ENCODE measurements at places on chromosomes 5 and 9.

GRCh38 chr5:137146402-137146890 is 352.7 kb downstream of the SPOCK1 start:
- DNase-seq: no peak

DNA sequence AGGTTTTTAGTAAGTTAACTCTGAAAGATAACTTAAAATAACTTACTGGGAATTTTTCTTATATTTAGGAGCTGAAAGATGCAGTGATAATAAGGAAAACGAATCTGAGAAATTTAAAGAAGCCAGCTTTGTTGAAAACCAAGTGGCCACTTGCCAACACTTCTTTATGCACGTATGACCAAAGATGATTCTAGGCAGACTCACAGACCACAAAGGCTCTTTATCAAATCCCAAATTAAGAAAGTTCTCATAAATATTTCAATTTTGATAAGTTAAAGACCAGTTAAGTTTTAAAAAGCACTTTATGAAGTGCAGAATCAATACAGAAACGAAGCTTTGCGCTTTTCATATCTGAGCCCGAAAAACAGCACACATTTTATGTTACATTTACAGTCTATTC is 1.5 kb downstream of the AFF4 start:
- no peak for DNase-seq

GRCh38 chr9:129604056-129604765 is 16.7 kb downstream of the C9orf50 start:
- DNase-seq: no peak

DNA sequence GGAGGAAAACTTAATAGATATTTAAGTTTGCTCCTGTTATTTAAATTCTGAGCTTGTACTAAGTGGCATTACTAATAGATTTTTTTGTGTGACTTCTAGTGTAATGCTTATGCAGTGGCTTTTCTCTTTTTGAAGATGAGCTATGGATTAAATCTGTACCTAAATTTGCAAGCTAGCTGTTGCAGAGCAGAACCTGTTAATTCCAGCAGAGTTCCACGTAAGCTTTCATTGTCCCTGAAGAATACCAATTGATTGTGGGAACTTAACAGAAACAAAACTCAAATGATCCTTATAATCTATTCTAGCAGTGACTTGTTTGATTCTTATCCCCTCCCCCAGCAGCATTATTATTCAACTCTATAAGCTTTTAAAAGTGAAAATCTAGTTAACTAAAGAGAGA is 51.7 kb downstream of the MAN2A1 start:
- no peak for DNase-seq

DNA sequence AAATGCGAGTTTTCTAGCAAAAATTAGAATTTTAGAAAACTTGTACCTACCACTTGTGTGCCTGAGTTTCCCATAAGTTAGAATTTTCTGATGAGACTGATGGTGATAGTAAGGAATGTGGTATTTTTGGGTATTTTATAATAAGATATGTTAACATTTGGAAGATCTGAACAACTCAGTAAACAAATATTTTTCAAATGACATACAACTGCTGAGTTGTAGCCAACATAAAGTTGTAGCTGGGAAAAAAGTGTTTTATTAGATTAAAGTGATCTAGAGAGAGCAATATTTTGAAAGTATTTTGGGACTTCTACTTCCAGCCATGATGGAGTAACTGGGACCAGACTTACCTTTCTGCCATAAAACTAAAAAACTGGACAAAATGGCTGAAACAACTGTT is 37.9 kb downstream of the GEMIN5 start:
- DNase-seq: no peak

GRCh38 chr5:14767735-14768507 is 103.4 kb downstream of the OTULIN start:
- DNase-seq: no peak

GRCh38 chr5:131536850-131537448 is 98.1 kb downstream of the RAPGEF6 start:
- DNase-seq: no peak

- no peak for DNase-seq
Measured at GRCh38 chr5:65620021-65620420, 4.1 kb downstream of the TRIM23 start.

GRCh38 chr5:53262348-53262970 is 152.9 kb upstream of the MOCS2 start:
- no peak for DNase-seq

DNA sequence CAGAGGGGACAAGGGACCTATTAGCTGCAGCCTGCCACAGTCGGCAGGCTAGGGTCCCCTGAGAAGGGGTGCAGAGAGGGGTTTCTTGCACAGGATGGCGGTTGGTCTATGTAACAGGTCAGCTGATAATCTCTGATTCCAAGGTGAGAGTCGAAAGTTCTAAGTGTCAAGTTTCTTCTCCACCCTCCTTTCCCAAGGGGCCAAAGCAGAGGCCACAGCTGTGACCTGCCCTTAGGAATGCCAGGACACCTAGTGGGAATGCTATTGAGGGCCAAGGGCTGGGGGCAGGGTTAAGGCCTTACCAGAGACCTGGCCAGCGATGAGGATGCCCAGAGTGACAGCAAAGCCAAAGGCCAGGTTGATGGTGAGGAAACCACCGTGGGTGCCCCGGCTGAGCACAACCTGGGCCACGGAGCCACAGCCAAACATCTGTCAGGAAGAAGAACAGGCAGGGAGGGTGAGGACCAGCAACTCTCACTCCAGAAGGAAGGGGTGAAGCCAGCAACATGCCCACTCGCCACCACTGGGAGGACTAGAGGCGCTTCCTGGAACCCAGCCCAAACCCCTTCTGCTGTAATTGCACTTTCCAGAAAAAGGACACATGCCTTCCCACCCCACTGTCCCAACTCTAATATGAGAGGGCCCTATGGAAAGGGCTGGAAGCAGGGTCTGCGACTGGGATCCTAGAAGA is 3.8 kb downstream of the AQP3 start:
- DNase-seq: no peak

GRCh38 chr9:108634204-108634603 is 221.6 kb downstream of the ACTL7B start:
- no peak for DNase-seq

GRCh38 chr5:73031839-73032238 is 76.0 kb downstream of the FCHO2 start:
- DNase-seq: no peak

- no peak for DNase-seq
Measured at GRCh38 chr9:128341435-128341849, 1.1 kb downstream of the SLC27A4 start.

DNA sequence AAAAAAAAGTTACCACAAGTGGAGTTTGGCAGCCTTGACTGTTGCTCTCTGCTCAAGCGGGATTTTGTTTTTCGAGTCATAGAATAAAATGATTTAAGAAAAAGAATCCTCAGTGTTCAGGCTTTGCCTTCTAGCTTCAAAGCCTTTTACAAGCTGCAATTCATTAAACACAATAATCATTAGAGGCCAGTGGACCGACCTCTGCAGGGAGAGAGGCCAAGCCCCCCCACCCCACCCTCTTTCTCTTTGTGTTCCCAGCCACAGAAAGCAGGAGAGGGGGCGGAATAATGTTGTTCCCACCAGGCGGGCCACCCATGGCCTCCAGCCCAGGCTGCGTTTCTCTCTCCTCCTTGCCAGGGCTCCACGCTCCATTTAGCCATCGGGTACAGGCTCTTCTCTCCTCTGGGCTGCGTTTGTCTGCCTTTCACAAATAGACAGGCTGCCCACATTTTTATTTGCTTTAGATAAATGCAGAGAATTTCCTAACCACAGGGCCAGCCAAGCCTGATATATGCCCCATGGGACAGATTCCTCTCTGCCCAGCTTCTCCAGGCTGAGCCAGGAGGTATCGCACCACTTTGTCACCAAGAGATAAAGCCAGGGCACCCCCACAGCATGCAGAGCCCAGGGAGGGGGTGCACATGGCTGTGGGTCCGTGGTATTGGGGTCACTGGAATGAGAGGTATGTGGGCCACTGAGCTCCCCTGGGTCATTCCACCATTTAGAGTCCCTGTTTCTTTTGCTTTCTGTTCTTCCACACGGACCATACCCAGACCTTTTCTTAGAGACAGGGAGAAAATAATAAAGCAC is 318.8 kb downstream of the PIK3R1 start:
- DNase-seq: no peak

DNA sequence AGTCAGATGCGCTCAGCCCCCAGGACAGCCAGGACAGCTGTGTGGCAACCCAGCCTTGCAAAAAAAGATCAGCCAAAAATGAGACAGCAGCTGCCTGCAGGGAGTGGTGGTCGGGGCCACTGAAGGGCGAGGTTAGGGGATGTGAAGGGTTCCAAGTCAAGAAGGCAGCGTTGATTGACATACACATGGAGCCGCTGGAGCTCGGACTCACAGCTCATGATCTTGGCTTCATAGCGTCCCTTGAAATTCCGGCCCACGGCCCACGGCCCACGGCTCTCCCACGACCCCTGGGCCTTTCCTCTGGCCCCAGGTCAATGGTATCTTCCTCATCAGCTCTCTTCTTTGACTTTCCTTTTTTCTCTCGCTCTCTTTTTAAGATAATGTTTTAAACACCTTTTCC is 390.0 kb upstream of the IRX4 start:
- DNase-seq: no peak

- no peak for DNase-seq
Measured at GRCh38 chr9:116417464-116417863, 263.9 kb downstream of the PAPPA start.

- DNase-seq: no peak
Measured at GRCh38 chr5:56849671-56850070, 34.3 kb downstream of the MAP3K1 start.

GRCh38 chr5:89755024-89755423 is 654.5 kb downstream of the CETN3 start:
- DNase-seq: no peak

- DNase-seq: no peak
Measured at GRCh38 chr9:137919649-137920141, 42.1 kb downstream of the CACNA1B start.

GRCh38 chr9:132207839-132208615 is 46.2 kb downstream of the NTNG2 start:
- no peak for DNase-seq

DNA sequence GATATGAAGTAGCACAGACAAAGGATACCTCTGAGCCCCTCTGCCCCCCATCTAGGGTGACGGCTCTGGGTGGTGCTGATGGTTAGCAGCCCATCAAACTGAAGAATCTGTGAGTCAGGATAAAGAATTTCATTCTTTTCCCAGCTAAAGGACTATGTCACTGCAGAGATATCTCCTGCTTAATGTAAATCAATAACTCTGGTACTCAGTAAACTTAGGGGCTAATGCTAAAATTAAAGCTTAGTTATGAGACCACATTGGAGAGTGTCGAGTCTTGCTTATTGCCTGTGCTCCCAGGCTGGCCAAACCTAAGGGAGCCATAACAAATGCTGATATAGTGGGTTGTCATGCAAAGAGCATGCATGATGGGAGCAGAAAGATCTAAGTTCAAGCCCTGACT is 25.6 kb upstream of the ACTBL2 start:
- DNase-seq: no peak

All from esophagus squamous epithelium (tissue), 5 donors.